ENCODE measurements at places on chromosomes 12 and 14.

- DNase-seq: no peak
These were observed 9.8 kb downstream of the PSEN1 start for GRCh38 chr14:73146111-73146510.

DNA sequence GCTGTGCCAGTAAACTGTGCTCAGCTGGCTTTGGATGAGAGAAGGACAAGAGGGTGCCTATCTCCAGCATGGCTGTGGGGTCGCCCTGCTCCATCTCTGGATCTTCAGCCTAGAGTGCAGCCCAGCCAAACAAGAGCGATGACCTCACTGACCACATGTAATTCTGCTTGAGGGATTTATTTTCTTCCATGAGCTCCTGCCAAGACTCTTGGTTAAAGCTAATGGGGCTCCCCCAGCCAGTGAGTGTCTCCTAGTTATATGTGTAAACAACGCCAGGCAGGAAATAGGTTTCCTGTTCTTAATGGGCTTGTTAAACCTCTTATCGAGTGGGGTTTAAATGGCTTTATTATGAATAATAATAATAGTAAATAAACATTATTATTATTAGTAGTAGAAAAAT is 397.2 kb downstream of the NRXN3 start:
- peak; percentile 18 for DNase-seq

DNA sequence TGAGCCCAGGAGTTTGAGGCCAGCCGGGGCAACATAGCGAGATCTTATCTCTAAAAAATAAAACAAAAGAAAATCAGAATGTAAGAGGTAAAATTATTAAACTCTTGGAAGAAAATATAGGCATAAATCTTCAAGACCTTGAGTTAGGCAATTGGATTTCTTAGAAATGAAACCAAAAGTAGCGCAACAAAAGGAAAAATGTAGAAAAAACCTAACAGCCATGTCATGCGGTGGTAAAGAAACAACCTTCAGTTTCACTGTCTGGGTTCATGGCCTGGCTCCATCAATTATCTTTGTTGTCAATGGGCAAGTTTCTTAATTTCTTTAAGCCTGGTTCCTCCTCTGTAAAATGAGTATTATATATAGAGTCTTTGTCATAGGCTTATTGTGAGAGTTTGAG is 5.6 kb upstream of the GCH1 start:
- DNase-seq: no peak

- peak; percentile 65 for DNase-seq
These were observed 110.0 kb downstream of the EPS8 start for GRCh38 chr12:15679151-15679550.

DNA sequence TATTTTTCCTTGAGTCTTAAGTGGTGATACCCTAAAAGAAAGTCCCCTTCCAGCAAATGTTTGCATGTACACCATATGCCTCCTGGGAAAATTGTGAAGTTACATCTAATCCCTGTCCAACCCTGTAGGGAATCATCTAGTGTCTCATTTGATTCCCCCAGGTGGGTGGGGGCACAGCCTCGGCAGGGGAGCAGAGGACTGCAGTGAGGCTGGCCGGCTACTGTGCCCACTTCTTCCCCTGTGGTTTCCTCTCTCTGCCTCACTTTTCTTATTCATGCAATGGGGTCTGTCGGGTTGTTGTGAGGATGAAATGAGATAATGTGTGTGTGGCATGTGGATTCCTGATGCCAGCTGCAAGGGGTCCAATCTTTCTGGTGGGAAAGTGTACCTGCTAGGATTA is 6.0 kb downstream of the PAPLN start:
- DNase-seq: no peak

- DNase-seq: no peak
These were observed 104.9 kb upstream of the FSCB start for GRCh38 chr14:44612002-44612401.

DNA sequence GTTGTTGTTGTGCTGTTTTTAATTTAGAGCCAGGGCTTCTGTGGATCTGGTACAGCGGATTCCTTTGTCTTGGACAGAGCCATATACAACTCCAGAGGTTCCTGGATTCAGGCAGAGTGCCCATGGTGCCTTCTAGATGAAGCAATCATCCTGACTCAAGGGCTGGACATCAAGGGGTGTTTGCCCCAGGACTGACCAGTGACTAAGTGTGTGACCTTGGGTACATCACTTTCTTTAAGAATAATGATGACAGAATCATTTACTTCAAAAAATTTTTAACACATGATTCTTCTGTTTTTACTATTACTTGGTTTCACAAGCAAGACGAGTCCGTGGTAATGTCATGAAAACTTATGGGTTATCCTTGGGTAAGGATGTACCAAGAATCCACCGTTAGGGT is 397.3 kb downstream of the ZFP36L1 start:
- peak; percentile 91 for DNase-seq

DNA sequence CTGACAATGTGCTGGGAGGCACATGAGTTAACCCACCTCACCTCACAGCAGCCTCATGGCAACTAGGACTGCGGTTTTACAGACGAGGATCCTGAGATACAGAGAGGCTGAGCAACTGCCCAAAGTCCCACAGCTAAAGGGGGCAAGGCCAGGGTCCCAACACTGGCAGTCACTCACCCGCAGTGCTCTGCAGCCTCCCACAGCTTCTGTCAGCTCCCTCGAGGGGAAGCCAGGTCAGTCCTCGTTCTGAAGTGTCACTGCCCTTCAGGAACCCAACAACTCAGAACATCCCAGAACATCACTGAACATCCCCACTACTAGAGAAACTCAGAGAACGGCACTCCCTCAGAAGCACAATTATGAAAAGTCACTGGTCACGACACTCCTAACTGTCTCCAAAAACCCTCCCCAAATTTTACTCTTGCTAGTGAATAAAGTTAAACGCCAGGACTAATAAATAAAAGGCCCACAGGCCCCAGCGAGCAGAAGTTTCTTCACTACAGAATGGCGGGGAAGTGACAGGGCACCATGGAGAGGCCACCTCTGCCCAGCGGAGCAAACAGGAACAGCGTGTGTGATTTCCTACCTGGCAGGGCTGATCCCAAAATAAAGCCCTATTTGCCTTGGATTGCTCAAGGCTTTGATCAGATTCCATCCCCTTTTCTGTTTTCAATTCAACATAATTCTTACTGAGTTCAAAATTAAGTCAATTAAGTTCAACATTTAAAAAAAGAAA is 75.1 kb downstream of the TTC7B start:
- no peak for DNase-seq

GRCh38 chr12:110141389-110141788 is 17.2 kb downstream of the IFT81 start:
- DNase-seq: peak; percentile 90

DNA sequence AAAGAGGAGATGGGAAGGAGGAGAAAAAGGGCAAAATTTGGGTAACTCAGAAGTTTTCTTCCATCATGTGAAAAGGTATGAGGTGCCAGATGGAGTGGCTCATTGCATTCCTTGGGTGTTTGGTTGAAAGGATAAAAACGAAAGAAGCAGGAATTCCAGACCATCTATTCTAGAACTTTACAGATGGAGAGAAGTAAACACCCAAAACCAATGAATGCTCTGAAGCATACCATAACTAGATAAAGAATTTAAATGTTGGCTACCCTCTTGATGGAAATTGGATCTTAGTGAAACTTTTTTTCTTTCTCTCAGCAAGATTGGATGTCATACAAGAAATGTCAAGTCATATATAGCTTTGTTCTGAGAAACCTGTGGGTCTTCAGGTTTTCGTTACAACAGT is 175.6 kb upstream of the FAR2 start:
- DNase-seq: no peak

DNA sequence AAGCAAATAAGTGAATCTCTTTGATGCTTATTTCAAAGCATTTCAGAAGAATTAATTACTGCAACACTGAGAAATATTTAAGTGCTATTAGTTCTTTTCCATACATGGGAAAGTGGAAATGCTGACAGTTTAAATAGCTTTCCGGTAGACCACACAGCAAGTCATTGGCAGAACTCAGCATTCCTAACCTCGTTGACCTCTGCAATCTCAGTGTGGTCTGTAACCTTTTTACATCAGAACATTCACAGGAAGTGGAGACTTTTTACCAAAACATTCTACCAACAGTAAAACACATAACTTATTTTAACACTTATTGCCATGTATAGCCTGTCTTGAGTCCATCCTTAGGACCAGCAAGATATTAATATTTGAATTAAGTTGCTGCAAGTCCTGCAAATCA is 249.5 kb upstream of the DCN start:
- no peak for DNase-seq

DNA sequence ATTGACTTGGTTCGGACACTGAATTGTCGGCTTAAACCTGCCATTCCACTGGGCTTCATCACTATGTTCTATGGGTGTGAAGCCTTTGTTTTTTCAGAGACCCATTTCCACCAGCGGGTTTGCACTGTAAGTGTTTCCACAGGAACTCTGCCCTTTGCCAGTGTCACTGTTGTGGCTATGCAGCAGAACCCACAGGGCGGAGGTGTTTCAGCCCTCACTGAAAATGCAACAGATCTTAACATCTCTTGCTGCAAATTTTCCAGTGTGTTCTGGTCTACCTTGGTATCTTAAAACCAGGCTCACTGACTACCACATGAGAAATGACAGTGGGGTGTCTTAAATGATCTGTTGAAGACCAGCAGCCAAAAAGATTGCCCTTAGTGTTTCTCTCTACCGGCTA is 21.1 kb downstream of the PRKCH start:
- no peak for DNase-seq

- peak; percentile 11 for DNase-seq
These were observed 146.9 kb upstream of the KRR1 start for GRCh38 chr12:75658286-75658685.

DNA sequence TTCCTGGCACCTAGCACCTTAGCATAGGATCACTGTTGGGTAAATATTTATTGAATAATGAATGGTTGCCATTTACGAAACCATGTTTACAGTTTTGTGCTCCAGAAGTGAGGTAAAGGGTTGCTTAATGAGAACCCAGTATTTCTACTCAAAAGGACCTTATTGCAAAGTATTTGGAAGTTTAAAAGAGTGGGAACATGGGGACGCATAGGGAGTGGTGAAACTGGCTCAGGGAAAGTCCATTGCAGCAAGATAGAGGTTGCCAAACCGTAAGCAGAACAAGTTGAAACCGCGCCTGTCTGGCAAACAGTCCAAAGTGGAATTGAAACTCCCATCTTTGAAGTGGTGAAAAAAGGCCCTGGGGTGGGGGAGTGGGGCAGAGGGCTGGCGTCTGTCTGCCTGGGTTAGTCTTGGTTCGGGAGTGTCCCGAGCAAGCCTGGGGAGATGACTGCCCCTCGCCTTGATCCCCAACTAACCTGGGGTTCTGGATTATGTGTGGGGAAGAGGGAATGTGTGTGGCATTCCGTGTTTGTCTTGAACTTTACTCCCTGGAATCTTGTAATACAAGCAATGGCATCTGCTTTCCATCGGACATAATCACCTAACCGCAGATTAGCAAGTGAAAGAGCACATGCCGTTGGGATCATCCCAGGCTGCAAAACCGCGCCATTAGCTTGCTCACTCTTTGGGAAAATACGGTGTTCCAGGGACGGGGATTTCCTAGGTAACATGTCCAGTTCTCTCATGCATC is 7.2 kb downstream of the ALDH2 start:
- DNase-seq: peak; percentile 83

GRCh38 chr12:106602076-106602475 is 19.3 kb downstream of the RFX4 start:
- DNase-seq: no peak

DNA sequence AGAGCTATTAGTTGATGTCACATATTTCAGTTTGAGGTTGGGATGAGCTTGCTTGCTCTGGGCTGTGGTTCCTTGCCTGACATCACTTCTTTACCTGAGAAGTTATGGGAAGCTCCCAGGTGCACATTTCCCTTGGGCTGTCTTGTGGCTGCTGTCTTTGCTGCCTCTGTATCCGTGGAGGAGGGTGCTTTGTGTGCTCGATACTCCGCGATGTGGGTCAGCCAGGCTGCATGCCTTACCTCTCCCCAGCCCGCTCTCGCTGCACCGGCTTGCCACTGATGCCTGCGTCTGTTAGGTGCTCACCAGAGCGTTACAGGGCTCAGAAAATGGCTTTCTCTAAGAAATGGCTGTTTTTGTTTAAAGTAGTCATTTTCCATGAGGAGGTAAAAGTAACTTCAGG is 19.6 kb downstream of the PELI2 start:
- no peak for DNase-seq

DNA sequence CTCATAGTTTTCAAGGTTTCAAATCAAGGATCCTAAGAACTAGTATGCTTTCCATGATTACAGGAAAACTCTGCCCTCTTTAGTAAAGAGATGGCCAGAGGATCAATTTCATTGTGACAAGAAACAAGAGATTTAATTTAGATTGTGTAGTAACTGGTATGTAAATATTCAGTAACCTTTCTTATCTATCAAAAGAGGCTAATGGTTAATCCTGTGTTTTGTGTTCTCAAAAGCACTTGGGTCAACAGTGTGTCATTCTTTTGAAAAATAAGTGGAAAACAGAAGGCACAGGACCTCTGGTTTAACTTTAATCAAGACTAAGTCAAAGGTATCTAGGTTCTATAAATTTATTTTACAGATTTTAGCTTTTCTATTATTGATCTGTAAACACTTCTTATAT is 56.6 kb upstream of the ERGIC2 start:
- DNase-seq: no peak

GRCh38 chr12:96028538-96028937 is 6.8 kb downstream of the LTA4H start:
- no peak for DNase-seq

DNA sequence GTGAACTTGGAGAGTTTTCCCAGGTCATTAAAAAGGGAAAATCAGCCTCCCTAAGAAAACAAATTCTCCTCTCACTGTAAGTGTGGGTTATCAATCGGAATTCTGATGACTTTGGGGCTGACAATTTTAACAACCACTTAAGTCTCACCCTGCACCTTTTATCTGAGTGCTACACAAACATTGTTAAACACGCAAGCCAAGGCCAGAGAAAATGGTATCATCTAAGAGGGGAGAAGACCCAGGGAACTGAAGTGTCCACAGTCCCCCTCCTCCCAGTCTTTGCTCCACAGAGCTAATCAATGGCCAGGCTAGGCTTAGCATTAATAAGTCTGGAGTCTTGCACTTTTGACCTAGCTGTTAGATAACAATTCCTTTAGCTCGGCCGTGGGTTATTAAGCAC is 51.7 kb upstream of the TBX5 start:
- no peak for DNase-seq

- peak; percentile 47 for DNase-seq
These were observed 48.4 kb downstream of the C12orf75 start for GRCh38 chr12:105378911-105379310.

DNA sequence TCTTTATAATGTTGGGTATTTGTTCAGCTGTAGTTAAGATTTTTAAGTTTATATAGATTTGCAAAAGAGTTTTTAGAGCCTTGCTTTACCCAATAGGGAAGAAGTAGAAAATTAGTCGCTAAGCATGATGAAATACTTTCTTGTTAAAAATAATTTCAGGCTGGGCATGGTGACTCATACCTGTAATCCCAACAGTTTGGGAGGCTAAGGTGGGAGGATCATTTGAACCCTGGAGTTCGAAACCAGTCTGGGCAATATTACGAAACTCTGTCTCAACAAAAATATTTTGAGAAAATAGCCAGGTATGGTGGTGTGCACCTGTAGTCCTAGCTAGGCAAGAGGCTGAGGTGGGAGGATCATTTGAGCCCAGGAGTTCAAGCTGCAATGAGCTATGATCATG is 18.7 kb upstream of the SCFD1 start:
- DNase-seq: no peak

- no peak for DNase-seq
These were observed 30.7 kb upstream of the DEGS2 start for GRCh38 chr14:100190126-100190525.
